ENCODE measurements at places on chromosomes 6 and 20. TPM values are rescaled to one million over a fixed set of nuclear protein-coding genes. Genes with fewer than 3 reads are reported as not detected.

Gene GABRR2
- total RNA-seq = 0.36 TPM

Gene TOX2
- 0.93 TPM for total RNA-seq

Gene SRC
- 1.3 TPM for total RNA-seq

Gene TBC1D20
- 35.9 TPM for total RNA-seq

Gene ABHD16B
- total RNA-seq = 0.13 TPM

Gene ERVFRD-1
- 0.08 TPM for total RNA-seq

Gene OR2B6
- 0.23 TPM for total RNA-seq

Gene RSPH9
- not detected for total RNA-seq

Gene IP6K3
- total RNA-seq = not detected

Gene EEF1A2
- total RNA-seq = 0.88 TPM

Gene RIPPLY2
- total RNA-seq = not detected

Gene CASS4
- total RNA-seq = 5.9 TPM

Gene HNF4A
- total RNA-seq = not detected

Gene POU5F1
- not detected for total RNA-seq

Gene PFDN6
- total RNA-seq = 55.1 TPM

Gene MROH8
- total RNA-seq = 2.6 TPM

Gene MEP1A
- not detected for total RNA-seq
